ENCODE measurements at places on chromosomes 5 and 9. TPM values are rescaled to one million over a fixed set of nuclear protein-coding genes. Genes with fewer than 3 reads are reported as not detected.
A peak's percentile ranks its signal among the peaks of the same experiment; 100 is the strongest.

KIF4B gene
- under 0.01 TPM for total RNA-seq

ANKRD20A1 gene
- total RNA-seq = 0.18 TPM

LCP2 gene
- total RNA-seq = not detected

SAXO1 gene
- total RNA-seq = under 0.01 TPM

SPATA31A3 gene
- total RNA-seq = not detected

IFNA2 gene
- total RNA-seq = not detected

PLCXD3 gene
- under 0.01 TPM for total RNA-seq

SLC6A19 gene
- not detected for total RNA-seq

CCDC127 gene
- total RNA-seq = 4.4 TPM

DNA sequence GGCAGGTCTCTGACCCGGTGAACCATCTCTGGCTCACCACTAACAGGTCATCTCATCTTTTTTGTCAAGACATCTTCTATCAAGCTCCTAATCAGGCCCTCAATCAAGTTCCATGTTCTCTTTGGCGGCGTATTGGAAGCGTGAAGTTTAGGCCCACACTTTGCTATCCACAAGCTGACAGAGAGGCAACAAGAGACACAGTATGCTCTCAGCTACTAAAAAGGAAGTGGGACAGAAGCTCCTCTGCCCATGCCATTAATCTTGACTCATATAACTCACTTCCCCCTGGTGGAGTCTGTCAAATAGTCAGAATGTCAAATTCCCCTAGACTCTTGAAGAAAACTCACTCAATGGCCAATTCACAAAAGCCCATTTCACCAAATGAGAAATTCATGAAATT is 77.6 kb upstream of the TMC1 start:
- DNase-seq = no peak
- H3K4me3 ChIP-seq = no peak overlapping the region
- H3K27me3 ChIP-seq = no peaks in the 10 kb centered on the region
- H3K36me3 ChIP-seq = no peaks in the 10 kb centered on the region
- peak overlapping the region; percentile 26 for H3K27ac ChIP-seq
- peaks cover 18% of the 10 kb centered on the region for H3K4me1 ChIP-seq

GRCh38 chr5:83197326-83197967 is 120.1 kb downstream of the XRCC4 start:
- no peak overlapping the region for H3K27ac ChIP-seq
- H3K27me3 ChIP-seq = no peaks in the 10 kb centered on the region
- no peaks in the 10 kb centered on the region for H3K4me1 ChIP-seq
- DNase-seq = no peak
- no peaks in the 10 kb centered on the region for H3K36me3 ChIP-seq
- H3K4me3 ChIP-seq = no peak overlapping the region

GRCh38 chr9:85425153-85425611 is 316.6 kb downstream of the AGTPBP1 start:
- H3K4me3 ChIP-seq = no peak overlapping the region
- H3K36me3 ChIP-seq = no peaks in the 10 kb centered on the region
- no peaks in the 10 kb centered on the region for H3K4me1 ChIP-seq

- peaks cover 2% of the 10 kb centered on the region for H3K4me1 ChIP-seq
- H3K27me3 ChIP-seq = no peaks in the 10 kb centered on the region
- DNase-seq = peak; percentile 70
Measured at GRCh38 chr9:86287013-86287412, 4.7 kb upstream of the ISCA1 start.

DNA sequence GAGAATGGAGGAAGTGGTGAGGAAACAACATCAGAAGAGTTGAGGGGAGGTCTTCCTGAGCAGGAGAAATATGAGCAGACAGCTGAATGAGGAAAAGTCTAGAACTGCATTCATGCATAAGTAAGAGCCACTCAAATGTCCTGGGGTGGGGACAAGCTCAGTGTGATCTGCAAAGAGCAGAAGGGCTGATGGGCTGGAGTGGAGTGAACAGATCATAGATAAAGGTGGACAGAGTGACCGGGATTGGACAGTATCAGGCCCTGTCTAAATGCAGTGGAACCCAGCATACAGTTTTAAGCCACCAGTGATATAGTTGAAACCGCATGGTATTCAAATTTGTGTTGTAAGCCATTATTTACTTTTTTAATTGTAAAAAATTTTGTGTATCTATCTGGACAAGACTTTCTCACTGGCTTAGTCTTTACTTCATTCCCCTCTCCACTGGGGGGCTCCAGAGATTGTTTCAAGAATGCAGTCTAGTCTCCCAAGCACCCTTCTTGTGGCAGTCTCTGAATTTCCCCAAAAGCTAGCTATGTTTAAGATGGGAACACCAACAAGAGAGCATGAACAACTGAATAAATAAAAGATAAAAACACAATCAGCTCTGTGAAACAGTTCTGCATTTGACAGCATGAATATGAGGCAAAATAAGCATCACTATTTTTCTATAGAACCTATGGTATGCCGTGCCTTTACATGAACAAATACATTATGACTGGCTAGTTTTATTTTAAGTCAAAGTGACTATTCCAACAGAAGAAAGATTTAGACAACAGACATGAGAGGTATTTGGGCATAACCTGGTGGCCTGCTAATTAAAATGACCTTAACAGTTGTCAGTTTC is 10.7 kb upstream of the STK32A start:
- no peaks in the 10 kb centered on the region for H3K4me1 ChIP-seq
- no peak overlapping the region for H3K27ac ChIP-seq
- DNase-seq = peak; percentile 42
- H3K4me3 ChIP-seq = no peak overlapping the region
- H3K27me3 ChIP-seq = no peaks in the 10 kb centered on the region
- H3K36me3 ChIP-seq = no peaks in the 10 kb centered on the region

DNA sequence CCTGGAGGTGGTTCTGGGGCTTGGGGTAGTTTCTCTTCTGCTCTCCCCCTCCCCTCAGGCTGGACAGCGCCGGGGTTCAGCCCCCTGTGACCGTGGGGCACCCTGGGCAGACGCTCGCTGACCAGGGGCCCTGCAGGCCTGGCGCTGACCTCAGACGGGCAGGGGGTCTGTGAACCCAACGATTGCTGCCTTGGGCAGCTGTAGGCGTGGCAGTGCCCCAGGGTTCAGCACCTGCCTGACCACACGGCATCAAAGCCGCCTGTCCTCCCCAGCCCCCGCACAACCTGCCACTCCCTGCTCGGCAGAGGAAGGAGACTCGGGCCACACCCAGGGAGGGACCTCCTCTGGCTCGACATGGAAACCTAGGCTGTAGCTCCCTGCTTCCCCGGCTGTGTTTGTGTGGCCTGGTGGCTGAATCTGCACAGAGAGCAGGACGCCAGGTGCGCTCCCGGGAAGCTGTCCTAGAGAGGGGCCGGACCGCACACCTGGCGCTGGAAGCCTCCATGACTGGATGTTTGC is 12.2 kb downstream of the LCN12 start:
- no peaks in the 10 kb centered on the region for H3K4me1 ChIP-seq
- no peak overlapping the region for H3K4me3 ChIP-seq
- H3K27ac ChIP-seq = no peak overlapping the region
- H3K36me3 ChIP-seq = no peaks in the 10 kb centered on the region
- no peak for DNase-seq
- H3K27me3 ChIP-seq = peaks cover 21% of the 10 kb centered on the region

GRCh38 chr9:114938687-114939575 is 8.5 kb upstream of the TNFSF8 start:
- H3K27me3 ChIP-seq = peaks cover 25% of the 10 kb centered on the region
- DNase-seq = no peak
- no peaks in the 10 kb centered on the region for H3K4me1 ChIP-seq
- H3K27ac ChIP-seq = no peak overlapping the region
- H3K36me3 ChIP-seq = no peaks in the 10 kb centered on the region
- no peak overlapping the region for H3K4me3 ChIP-seq

GRCh38 chr9:88748566-88749261 is 213.7 kb downstream of the NXNL2 start:
- H3K27ac ChIP-seq = peak overlapping the region; percentile 88
- no peaks in the 10 kb centered on the region for H3K27me3 ChIP-seq
- H3K4me1 ChIP-seq = peaks cover 36% of the 10 kb centered on the region

- peaks cover 3% of the 10 kb centered on the region for H3K27me3 ChIP-seq
- no peaks in the 10 kb centered on the region for H3K4me1 ChIP-seq
- H3K4me3 ChIP-seq = no peak overlapping the region
Measured at GRCh38 chr9:93009337-93010015, 49.0 kb upstream of the SUSD3 start.

DNA sequence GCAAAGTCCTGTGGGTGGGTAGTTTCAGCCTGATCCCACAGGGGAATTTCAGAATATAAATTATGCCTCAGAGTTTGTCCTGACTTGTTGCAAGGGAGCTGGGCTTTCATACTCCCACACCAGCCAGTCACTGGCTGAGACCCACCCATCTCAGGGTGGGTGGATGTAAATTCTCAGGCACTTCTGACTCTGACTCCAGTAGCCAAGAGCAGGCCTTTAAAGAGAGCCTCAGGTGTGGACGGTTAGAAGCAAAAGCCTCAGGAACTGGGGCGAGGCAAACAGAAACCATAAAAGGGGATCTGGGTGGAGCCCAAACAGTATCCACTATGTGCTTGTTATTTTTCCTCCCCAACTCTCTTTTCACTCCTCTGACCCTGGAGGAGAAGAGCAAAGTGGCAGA is 28.6 kb upstream of the FBXW11 start:
- no peak for DNase-seq
- no peaks in the 10 kb centered on the region for H3K4me1 ChIP-seq
- H3K27ac ChIP-seq = no peak overlapping the region
- H3K36me3 ChIP-seq = no peaks in the 10 kb centered on the region
- H3K27me3 ChIP-seq = no peaks in the 10 kb centered on the region

GRCh38 chr5:77133061-77133758 is 46.1 kb upstream of the ZBED3 start:
- DNase-seq = peak; percentile 97
- peaks cover 33% of the 10 kb centered on the region for H3K27me3 ChIP-seq
- no peak overlapping the region for H3K27ac ChIP-seq
- no peaks in the 10 kb centered on the region for H3K4me1 ChIP-seq
- no peaks in the 10 kb centered on the region for H3K36me3 ChIP-seq

- H3K4me1 ChIP-seq = peaks cover 50% of the 10 kb centered on the region
- peaks cover 2% of the 10 kb centered on the region for H3K36me3 ChIP-seq
- no peaks in the 10 kb centered on the region for H3K27me3 ChIP-seq
- DNase-seq = peak; percentile 94
Measured at GRCh38 chr5:14264605-14265316, 121.6 kb downstream of the TRIO start.

- no peak overlapping the region for H3K4me3 ChIP-seq
- H3K36me3 ChIP-seq = no peaks in the 10 kb centered on the region
- DNase-seq = no peak
Measured at GRCh38 chr5:139636207-139636792, 11.8 kb upstream of the CXXC5 start.

DNA sequence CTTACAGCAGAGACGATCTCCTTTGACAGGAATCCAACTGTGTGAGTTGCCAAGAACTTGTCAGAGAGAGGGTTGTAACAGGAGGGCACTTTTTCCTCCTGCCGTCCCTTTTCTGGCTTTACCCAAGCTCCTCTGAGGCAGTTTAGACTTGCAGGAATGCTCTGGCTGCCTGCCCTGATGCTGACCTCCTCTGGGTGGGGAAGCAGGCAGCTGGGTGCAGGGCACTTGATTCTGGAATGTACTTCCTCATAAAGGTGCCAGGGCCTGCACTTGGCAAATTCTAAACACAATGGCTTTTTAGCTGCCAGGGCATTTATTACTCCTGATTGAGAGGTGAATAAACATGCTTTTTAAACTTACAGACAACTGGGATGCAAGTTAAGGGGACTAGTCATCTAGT is 190.4 kb downstream of the EPB41L4A start:
- H3K27ac ChIP-seq = no peak overlapping the region
- no peaks in the 10 kb centered on the region for H3K36me3 ChIP-seq
- H3K4me1 ChIP-seq = no peaks in the 10 kb centered on the region
- DNase-seq = peak; percentile 2

- peaks cover 17% of the 10 kb centered on the region for H3K4me1 ChIP-seq
- H3K4me3 ChIP-seq = no peak overlapping the region
- H3K27me3 ChIP-seq = no peaks in the 10 kb centered on the region
- H3K36me3 ChIP-seq = no peaks in the 10 kb centered on the region
- no peak for DNase-seq
- H3K27ac ChIP-seq = no peak overlapping the region
Measured at GRCh38 chr9:35956651-35957050, 1.3 kb downstream of the OR2S2 start.

All from IMR-90 (cell line).